CD4-positive, alpha-beta T cell treated with Interleukin-12 subunit alpha and Interleukin-12 subunit beta, for 1 hour (primary cell): ENCODE measurements at places on chromosomes 2 and 18.

DNA sequence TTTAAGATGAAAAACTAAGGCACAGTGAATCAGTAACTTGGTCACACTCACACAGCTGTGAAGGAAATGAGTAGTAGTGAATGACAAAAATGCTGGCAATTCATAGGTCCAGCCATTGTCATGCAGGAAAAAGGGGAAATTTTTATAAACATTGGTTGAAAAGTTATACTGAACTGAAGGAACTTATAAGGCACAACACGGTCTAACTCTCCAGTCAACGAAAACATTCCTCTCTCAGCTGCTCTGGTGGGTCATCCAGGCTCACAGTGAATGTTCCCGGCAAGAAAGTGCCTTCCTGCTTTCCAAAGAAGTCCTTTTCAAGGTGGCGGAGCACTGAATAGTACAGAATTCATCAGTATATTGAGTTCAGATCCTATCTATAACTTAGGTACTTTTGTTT is 476.1 kb downstream of the DCC start:
- no peak for DNase-seq

DNA sequence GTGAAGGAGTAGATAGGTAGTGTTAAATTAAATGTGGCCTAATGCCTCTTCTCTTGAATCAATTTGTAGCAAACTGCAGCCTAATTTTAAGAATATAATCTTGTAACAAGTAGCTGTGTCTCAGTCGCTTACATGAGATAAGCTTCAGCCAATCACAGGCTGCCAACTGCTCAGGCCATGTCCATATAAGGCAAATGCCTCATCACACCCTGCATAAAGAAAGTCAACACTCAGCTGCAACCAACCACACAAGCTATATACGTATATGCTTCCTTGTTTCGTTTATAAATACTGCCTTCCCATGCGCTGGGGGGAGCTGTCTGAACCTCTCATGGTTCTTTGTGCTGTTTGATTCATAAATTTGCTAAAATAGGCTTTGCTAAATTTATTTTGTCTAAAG is 476.3 kb downstream of the TRIB2 start:
- no peak for DNase-seq

DNA sequence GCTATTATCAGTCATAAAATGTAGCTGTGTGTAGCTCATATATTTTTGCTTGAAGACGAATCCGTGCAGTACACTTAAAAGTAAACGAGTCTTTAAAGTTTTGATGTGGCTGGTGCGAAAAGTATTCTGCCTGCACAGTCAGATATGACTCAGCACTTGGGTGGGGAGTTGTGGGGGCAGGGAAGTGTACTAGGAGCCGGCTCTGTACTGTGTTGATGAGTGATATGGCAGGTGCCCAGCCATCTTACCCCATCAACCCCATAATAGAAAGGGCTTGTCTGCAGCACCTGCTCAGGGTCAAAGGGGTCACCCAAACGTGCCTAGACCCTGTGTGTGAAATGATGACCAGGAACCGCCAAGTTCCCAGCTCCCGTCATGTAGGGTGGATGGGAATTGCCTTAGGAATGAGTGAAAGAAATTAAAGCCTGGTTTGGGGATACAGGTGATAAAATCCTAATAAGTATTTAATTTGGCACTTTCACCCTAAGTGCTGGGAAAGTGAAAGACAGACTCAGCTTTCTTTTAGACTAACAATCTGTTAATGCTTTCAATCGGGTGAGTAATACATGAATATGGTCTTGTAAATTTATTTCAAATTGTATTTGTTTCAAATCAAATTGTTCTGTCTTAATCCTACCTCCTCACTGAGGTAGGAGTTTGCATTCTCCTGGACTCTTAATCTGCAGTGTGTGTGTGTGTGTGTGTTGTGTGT is 48.0 kb downstream of the BCL2L11 start:
- DNase-seq, result peak; percentile 11

DNA sequence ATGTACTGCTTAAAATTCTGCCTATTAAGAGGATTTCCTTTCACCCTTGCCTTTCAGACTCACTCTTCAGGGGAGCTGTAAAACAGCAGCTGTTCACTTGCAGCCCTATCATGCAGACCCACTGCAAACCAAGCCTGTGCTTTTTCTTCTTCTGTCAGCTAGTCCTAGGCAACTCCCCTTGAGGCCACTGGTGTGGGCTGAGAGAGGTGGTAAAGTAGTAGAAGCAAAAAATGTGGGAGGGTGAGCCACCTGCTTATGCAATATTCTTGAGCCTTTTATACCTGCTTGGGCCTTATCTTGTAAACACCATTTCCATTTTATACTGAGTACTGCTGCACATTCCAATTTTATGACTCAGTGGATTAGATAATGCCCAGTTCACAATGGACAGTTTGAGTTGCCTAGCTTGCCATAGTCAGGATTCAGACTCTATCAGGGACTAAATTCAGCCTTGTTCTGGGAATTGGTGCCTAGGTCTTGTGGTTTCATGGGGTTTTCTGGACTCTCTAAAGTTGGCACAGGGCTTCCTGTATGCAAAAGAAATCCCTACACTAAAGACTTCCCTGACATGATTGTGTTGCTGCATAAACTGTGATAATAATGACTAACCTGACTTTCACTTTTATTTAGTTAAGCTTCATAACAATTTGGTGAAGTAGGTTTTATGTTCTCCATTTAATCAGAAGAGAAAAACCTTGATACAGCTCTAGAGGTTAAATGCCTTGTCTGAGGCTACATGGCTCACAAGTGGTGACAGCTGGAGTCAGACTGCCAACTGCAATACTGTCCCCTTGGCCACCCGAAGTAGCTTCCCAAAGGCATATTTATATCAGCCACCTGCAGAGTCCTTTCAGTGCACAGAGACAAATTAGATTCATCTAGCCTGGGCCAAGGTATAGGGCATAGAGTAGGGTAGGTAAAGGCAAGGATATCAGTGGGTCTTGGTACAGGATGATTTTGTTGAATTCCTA is 47.4 kb upstream of the KDM3A start:
- no peak for DNase-seq

DNA sequence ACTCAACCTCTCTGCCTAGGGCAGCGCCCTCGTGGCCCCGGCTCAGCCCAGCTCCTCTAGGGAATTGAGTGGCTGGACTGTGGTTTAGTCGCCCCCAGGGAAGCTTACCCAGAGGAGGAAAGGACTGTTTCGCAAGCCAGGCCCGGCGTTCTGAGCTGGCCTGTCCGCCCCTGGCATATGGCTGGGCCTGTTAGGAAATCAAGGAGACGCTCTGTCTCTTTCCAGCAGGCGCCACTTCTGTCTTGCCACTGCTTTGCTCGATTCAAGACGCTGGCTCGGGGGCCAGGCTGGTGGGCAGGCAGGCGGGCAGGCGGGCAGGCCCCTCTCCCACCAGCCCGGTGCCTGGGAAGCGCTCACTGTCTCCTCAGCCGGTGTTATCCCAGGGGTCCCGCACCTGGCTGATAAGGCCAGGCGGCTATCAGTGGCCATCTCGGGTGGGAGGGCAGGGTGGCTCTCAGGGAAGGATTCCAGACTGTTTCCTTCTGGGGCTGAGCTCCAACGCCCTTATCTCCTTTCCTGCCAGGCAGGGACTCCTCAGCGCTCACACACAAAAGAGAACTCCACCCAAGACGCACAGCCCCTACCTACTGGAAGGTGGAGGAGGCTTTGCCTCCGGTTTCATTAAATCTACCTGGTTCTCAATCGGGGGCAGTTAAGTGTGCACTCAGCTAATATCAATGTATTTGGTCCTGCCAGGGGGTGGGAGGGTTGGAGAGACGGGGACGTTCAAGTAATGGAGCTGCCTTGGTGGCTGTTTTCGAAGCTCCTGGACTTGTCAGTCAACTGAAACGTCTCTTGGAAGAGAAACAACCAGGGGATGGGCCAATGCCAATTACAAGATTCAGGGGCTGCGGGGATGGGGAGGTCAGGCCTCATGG is 109.1 kb downstream of the SMAD7 start:
- DNase-seq, result no peak

GRCh38 chr2:44496130-44496529 is 134.4 kb downstream of the CAMKMT start:
- no peak for DNase-seq

DNA sequence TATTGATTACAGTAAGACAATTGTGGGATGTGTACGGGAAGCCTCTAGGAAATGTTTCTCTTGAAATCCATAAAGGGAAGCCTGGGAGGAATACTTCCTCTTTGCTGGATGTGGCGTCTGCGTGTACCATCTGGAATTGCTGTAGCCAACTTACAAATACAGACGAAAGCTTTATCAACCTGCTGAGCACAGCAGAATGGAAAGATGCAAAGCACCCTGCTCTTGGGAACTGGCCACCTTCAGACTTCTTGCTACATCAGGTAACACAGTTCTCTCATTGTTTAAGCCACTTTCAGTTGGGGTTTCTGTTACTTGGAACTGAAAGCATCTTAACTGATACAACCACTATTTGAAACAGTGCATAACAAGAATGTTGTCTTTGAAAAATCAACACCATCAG is 213.8 kb downstream of the HRH4 start:
- no peak for DNase-seq

DNA sequence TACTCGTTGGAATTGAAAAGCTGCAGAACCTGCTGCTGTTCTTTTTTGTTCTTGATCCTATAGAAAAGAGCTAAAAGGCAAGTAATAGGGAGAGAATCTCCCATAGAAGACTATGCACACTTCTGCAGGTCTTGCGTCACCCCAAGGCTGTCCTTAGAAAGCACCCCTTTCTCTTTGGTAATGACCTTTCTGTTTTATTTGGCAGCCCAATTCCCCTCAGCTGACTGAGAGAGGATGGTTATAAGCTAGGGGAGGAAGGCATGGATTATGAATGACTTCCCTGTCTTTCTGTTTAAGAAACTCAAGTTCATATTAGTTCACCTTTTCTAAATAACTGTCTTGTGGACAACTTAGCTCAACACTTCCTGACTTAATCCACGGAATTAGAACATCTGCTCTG is 122.9 kb downstream of the TXNL1 start:
- DNase-seq, result no peak

- peak; percentile 72 for DNase-seq
Measured at GRCh38 chr2:61017003-61017555, 441 bp upstream of the PEX13 start.

- no peak for DNase-seq
Measured at GRCh38 chr2:82000606-82001005, 1696.1 kb upstream of the LRRTM1 start.

- DNase-seq, result no peak
Measured at GRCh38 chr18:59612381-59612780, 84.8 kb downstream of the CCBE1 start.
